ENCODE measurements at places on chromosomes 2 and 18.
A peak's percentile ranks its signal among the peaks of the same experiment; 100 is the strongest.

GRCh38 chr18:39188278-39188677 lies 1622.7 kb upstream of the CELF4 start:
- no peak for DNase-seq

GRCh38 chr2:181680055-181680936 lies at the start of gene NEUROD1:
Gene NEUROD1, minus strand, starts transcription at chr2:181680517. Its CDS starts 1,657 bp downstream, at chr2:181678860.
- no peak for DNase-seq

GRCh38 chr18:49161627-49162026 lies 210.9 kb upstream of the SMAD7 start:
- no peak for DNase-seq

GRCh38 chr2:43041661-43042360 lies 184.6 kb downstream of the ZFP36L2 start:
- DNase-seq: peak; percentile 85

DNA sequence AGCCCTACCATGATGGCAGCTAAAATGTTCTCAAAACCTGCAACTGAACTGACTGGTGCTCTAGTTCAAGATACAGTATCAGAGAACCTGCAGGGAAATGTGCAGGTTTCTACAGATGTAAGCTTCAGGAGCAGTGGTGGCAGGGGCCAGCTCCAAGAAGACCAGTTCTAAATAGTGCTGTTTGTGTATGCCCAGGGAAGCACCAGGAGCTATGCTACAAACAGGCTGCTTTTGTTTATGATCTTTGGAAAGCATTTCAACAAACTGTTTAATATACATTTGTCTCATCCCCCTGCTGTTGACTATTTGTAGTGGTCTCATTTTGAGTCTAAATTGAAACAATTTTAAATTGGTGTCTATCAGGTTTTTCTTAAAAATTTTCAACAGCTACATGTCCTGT lies 20.7 kb downstream of the FZD5 start:
- DNase-seq: no peak

DNA sequence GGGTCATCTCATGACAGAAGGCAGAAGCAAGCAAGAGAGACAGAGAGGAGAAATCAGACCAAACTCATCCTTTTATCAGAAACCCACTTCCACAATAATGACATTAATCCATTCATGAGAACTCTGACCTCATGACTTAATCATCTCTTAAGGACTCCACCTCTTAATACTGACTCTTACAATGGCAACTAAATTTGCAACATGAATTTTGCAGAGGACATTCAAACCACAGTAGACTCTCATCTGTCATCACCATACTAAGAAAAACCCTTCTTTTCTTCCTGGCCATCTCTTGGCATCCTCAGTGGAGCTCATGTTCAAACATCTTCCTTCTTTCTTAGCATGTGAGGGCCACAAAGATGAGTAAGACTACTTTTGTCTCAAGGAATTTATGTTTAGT lies 476.2 kb upstream of the RAB12 start:
- no peak for DNase-seq

DNA sequence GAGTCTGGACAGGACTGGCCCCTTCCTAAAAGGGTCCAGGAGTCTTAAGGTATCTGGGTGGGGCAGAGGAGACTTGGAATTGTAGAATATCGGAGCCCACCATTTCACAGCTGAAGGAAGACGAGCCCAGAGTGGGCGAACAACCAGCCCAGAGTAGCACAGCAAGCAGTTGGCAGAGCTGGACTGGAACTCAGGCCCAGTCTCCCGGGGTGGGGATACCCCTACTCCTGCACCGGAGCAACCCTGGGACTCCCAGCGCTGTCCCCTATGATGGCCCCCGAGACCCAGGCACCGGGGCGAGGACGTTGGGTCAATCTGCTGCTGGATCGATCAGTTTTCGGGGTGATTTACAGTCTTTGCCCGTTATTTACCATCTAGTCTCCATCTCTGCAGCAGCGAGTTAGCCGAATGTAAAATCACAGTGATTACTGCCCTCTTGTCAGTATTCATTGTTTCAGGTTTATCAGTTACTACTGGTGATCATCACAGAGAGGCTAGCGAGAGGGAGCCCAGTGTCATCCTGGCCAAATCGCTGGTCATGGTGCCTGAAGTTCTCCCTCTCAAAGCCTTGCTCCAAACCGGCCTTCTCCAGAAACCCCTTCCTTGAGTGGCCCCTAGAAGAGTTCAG lies 75.3 kb downstream of the SMAD7 start:
- DNase-seq: no peak

GRCh38 chr2:38076710-38077430 lies 919 bp upstream of the CYP1B1 start:
- DNase-seq: no peak

DNA sequence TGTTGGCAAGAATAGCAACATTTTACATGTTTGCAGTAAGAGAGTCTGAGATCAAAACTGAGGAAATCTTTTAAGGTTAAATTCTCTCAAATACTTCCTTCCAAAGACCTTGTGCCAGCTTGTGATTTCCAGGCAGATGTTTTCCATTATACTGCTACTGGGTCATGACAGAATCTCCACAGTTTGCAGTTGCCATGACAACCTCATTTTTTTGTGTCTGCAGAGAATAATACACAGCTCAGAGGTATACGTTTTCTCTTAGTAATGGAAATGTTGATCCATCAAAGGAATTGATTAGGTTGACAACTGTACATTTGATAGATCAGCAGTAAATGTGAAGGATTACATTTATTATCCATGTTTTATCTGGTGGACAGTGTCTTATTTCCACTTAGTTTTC lies 29.1 kb upstream of the CSRNP3 start:
- DNase-seq: no peak

GRCh38 chr2:234595829-234596228 lies 98.9 kb upstream of the ARL4C start:
- DNase-seq: no peak

GRCh38 chr2:137964066-137964858 lies at the start of gene HNMT:
Gene HNMT, plus strand, starts transcription at chr2:137964473. Its CDS starts 19 bp downstream, at chr2:137964492.
- DNase-seq: no peak

DNA sequence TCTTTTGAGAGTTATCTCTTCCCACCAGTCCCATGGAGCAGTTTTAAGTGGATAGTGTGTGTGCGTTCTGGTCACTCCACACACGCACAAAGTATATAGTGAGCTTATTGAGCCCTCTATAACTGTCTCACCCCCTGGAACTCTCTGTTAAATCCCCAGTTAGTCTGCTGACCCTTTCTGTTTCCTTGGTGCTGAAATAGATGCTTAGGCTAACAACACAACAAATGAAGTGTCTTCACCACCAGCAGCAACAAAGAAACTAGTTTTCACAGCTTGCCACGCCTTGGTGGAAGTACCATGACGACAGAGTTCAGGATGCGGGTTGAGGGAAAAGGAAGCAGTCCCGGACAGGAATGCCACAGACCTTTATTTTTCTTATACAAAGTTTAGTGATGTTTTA lies 203.5 kb upstream of the TMEFF2 start:
- DNase-seq: no peak

DNA sequence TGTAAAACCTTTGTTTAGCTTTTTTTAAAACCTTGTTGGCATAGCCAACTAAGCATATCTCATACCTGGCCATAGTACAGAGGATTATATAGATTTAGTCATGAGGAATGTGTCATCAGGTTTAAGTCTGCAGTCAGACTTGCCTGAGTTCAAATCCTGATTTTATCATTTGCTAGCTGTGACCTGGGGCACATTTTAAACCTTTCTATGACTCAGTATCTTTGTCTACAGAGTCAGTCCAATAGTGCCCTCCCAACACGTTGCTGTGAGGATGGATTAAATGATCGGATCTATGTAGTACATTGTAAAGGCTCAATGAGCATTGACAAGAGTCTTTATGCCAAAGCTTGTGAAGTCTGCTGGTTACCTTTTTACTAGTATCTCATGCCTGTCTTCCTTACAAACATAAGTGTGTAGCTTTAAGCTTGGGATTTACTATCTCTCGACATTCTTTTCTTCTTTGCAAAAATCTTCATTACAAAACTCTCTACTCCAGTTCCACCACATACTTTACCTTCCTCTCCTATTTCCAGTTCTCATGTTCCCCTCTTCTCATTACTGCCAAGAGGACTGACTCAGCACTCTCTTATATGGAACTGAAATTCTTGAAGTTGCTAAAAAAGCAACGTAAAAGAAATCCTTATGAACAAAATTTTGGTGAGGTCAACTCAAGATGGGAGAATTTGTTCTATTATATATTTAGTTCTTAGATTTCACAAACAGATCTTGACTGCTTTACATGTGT lies 68.1 kb upstream of the RBMS1 start:
- DNase-seq: no peak

GRCh38 chr2:120910956-120911951 lies 175.6 kb downstream of the GLI2 start:
- no peak for DNase-seq

DNA sequence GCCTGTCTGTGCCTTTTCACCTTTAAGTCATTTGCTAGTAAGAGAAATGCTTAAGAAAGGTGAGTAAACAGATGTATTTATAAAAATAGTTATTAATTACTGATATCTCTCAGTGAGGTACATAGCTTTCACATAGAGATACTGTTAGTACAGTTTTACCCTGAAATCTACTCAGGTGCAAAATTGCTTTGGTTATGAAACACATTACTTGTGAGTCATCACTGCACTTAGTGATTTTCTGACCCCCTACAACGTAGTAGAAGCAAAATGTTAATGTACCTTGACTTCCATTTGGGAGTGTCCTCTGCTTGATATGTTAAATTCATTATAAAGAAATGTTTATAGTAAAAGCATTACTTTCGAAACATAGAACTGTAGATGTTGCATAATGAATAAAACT lies 6.5 kb downstream of the GLS start:
- no peak for DNase-seq

DNA sequence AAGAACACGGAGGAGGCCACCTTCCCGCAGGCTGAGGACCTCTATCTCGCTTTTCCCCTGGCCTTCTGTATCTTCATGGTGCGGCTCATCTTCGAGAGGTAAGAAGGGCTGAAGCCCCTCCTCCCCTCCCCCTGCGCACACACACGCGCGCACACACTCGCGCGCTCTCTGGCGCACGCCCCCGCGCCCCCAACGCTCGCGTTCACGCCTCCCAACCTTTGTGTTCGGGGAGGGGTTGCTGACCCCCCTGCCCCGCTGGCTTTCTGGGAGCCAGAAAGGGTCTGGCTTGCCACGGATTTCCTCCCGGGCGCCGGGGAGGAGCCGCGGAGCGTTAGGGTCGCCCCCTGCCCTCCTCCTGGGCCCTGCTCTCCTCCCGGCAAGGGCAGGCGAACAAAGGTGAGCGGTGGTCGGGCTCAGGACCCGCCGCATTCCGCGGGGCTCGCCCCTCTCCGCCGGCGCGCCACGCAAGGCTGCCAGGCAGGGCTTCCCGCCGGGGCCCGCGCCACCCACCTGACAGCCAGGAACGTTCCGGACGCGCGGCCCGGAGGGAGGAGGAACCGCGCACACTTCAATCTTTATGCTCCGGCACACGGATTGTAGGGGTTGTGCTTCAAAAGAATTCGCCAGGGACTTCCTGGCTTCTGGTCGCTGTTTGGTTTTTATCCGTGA lies 583 bp downstream of the CERS6 start:
- no peak for DNase-seq

DNA sequence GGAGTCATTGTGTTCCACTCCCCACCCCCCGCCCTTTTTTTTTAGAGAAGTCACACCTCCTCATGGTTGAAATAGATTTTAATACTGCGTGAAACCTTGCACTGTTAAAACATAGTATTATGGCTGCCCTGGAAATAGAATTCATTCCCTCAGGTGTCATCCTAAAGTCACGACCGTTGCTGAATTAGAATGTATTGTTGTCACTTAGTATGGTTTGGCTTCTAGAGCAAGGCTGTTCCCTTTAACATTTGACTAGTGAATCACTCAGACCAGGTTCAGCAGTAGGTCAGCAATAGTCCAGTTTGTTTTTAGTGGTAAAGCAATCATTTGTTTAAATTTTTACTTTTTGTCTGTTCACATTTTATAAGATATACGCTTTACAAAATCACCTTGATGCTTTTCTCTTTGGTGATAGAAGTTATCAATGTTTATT lies 1.2 kb downstream of the BABAM2 start:
- no peak for DNase-seq

DNA sequence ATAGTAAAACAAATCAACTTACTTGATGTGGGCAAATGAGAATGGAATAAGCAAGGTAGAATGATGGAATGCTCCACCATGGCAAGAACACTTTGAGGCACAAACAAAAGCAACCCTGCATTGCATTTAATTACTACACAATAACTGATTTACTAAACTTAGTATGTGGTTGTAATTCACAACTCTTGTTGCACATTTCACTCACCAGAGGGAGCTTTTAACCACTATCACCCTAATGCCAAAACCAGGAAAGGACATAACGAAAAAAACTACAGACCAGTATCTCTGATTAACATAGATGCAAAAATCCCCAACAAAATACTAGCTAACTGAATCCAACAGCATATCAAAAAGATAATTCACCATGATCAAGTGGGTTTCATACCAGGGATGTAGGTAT lies 659.8 kb downstream of the CPS1 start:
- no peak for DNase-seq

DNA sequence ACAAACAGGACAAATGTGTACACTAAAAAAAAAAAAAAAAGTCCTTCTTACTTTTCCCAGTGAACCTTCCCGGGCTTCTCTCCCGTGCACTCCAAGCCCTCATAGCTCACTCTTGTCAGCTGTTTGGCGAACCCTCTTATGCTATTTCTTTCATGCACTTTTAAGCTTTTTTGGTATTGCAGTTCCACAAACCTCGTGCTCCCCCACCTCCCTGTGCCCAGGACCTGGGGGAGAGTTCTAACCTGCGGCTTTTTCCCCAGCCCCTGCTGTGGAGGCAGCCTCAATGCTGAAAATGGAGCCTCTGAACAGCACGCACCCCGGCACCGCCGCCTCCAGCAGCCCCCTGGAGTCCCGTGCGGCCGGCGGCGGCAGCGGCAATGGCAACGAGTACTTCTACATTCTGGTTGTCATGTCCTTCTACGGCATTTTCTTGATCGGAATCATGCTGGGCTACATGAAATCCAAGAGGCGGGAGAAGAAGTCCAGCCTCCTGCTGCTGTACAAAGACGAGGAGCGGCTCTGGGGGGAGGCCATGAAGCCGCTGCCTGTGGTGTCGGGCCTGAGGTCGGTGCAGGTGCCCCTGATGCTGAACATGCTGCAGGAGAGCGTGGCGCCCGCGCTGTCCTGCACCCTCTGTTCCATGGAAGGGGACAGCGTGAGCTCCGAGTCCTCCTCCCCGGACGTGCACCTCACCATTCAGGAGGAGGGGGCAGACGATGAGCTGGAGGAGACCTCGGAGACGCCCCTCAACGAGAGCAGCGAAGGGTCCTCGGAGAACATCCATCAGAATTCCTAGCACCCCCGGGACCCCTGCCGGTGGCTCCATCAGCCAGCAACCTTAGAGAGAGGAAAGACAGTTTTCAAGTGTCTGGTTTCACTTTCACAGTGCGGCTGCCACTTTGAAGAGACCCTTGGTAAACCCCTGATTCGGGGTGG lies 826 bp downstream of the KCNE4 start:
- no peak for DNase-seq

GRCh38 chr18:12837747-12838146 lies 46.3 kb downstream of the PTPN2 start:
- no peak for DNase-seq

GRCh38 chr2:81355436-81355835 lies 1050.9 kb upstream of the LRRTM1 start:
- no peak for DNase-seq

GRCh38 chr2:204486805-204487204 lies 58.5 kb upstream of the PARD3B start:
- DNase-seq: no peak

GRCh38 chr2:101617188-101617587 lies 80.3 kb upstream of the MAP4K4 start:
- DNase-seq: no peak

- DNase-seq: no peak
Observed at GRCh38 chr2:170241756-170242155, 63.8 kb downstream of the MYO3B start.

- DNase-seq: no peak
Observed at GRCh38 chr2:80893711-80894110, 589.2 kb upstream of the LRRTM1 start.
